ENCODE measurements at places on chromosomes 12 and 14.
A peak's percentile ranks its signal among the peaks of the same experiment; 100 is the strongest.

DNA sequence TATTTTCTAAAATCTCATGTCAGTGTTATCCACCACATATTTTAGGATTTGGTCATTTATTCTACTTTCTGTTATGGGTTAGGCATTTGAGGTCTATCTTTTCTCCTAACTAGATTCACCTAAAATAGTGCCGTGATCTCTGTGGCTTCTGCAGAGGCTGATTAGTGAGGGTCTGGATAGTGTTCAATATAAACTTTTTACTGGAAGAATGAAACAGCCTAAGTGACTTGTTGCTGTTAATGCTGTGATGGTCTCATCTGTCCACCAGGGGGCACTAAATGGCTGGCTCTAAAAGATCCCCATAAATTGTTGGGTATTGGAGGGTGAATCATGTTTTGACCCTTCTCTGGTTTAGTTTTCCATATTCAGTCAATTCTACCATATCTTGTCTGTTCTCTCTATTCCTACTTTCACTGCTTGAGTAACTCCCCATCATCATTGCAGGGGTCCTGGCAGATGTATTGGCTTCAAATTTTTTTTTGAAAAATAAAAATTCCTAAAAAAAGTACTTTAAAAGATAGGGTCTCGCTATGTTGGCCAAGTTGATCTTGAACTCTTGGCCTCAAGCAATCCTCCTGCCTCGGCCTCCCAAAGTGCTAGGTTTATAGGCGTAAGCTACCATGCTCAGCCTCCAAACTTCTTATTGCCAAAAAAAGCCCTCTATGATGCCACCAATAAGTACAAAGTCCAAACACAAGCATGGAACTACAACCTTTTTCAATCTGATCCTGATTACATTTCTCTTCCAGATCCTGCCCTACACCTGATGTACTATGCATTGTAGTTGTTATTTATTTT, 6.9 kb downstream of the PABPN1 start:
- DNase-seq = peak; percentile 57

GRCh38 chr14:104443391-104444158, 136.0 kb upstream of the C14orf180 start:
- DNase-seq = no peak

DNA sequence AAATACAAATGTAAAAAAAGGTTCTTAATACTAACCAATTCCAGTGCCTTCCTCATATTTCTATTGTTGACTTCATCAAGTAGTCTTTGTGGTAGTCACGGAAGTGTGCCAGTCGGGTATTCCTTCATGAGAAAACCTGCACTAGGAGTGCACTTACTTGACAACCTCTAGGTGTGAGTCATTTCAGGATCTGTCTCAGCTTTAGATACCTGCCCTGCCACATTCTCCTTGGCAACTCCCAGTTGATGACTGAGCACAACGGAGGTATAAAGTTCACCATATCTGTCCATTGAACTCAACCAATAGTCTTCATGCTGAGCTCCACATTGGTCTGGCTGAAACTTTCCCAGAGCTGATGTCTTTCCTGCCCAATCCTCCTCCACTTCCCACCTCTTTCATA, 215.7 kb downstream of the SYT10 start:
- DNase-seq = no peak

DNA sequence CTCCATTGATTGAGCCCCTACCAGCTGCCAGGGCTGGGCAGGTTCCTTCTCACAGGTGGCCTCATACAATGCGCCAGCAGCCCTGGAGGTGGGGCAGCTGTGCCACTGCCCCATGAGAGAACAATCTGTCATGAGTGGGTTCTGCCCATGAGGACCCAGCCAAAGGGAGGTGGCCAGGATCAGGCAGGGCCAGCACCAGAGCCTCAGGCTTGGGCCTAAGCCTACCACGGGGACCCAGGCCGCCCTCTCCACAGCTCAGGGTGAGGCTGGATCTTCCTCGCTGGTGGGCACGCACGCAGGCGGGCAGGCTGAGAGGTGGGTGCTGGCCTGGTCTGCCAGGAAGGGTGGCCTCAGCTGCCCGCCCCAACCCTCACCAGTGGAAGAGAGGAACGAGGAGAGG, 110.7 kb downstream of the KIF26A start:
- no peak for DNase-seq

DNA sequence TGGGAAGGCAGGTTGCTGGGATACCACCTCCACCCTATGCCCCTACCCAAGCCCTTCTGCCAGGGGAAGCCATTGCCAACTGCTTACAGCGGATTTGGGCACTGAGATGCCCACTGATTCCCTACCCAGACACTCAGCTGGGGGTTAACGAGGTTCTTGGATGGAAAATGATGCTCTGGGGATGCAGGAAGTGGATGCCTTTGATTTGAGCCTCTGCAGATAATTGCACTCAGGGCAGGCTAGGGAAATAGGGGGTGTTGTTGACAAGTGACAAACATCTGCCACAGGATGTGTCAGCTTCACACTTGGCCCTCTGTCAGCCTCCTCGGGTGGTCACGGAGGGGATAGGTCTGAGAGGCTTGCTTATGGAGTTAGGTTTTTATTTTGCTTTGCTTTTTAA, 57.4 kb downstream of the RPH3A start:
- no peak for DNase-seq

GRCh38 chr12:104605685-104606084, 148.9 kb downstream of the CHST11 start:
- no peak for DNase-seq

DNA sequence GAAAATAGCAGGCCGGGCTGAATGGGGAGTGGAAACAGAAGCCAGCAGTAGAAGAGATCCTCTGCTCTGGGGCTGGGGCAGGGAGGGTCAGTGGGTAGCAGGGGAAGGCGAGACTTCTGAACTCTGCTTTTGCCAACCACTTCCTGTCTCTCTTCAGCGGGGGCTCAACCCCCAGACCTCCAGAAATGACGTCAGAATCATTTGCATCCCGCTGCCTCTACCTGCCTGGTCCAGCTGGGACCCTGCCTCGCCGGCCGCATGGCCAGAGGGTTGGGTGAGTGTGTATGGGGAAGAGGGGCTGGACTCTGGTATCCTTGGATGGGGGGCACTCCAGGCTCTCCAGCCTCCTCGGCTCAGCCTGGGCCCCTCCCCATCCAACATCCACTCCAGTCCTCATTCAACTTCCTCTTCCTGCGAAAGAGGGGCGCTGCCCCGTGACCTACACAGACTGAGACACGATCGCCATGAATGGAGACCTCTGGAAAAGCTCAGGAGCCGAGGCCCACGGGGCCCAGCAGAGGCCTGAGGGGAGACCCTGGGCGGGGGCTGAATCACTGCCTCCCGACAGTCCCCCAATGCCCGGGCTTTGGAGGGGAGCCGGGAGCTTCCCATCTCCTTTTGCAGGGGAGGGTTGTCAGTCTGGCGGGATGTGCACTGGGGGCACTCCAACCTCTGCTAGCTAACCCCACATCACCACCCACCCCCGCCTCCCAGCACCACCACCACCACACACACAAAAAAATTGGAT, 458 bp upstream of the HOXC4 start:
- DNase-seq = no peak

GRCh38 chr14:61719344-61720293, 24.3 kb downstream of the HIF1A start:
- no peak for DNase-seq

GRCh38 chr12:6964605-6965025, 5.8 kb downstream of the PHB2 start:
- no peak for DNase-seq

DNA sequence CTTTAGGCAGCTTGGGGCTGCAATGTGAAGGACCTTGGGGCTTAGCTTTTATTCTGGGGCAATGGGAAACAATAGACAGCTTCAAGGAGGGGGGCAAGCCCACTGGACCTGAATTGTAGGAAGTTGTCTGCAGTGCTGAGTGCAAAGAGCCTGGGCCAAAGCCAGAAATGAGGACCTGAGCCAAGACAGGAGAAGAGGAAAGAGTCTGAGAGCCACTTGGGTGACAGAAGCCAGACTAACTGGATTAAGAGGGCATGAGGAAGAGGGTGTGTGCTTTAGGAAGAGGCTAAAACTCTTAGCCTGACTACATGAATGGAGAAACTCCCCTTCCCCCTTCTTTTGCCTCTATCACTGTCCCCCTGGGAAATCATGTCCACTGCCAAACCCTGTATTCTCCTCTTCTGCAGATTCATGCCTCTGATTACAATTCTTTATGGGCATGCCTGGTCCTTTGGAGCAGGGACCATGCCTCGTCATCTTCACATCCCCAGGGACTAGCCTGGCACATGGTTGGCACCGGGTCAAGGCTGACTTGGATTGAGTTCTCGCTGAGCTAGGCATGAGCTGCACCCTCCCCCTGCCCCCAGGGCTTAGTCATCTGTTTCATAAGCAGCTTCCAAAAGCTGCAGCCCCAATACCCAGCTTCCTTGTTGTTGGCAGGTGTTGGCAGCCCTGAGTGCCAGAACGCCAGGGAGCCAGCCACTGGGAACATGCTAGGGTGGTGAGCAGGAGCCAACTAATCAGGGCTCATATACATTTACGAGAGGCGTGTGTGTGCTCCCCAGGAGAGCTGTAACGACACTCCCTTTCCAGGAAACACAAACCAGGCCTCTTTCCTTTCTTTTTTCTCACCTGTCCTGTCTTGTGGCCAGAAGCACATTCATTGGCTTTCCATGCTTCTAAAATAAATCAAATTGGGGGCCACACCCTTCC, 27.7 kb upstream of the JDP2 start:
- no peak for DNase-seq

GRCh38 chr12:53391724-53392123, 11.7 kb downstream of the SP1 start:
- no peak for DNase-seq

- no peak for DNase-seq
Observed at GRCh38 chr14:74653386-74654138, 41.5 kb upstream of the LTBP2 start.

- DNase-seq = no peak
Observed at GRCh38 chr12:6326316-6327228, 15.3 kb downstream of the TNFRSF1A start.

DNA sequence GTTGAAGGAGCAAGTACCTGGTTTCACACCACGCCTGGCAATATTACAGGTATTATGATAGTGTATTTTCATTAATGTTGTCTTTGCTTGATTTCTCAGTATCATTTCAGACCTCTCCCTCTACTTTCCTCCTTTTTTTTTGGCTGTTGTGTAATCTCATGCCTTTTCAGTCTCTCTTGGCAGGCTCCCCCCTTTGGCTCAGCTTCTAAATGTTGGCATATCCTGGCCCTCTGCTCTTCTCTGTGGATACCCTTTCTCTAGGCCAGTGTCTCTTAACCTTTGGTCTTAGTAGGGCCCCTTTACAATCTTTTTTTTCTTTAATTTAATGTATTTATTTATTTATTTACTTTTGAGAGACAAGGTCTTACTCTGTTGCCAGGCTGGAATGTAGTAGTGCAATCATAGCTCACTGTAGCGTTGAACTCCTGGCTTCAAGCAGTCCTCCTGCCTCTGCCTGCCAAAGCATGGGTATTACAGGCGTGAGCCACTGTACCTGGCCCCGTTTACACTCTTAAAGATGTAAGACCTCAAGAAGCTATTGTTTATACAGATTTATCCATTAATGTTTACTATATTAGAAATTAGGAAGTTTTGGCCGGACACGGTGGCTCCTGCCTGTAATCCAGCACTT, 12.8 kb downstream of the MTHFD1 start:
- DNase-seq = no peak

GRCh38 chr14:69708049-69708448, 58.9 kb upstream of the SRSF5 start:
- DNase-seq = no peak

GRCh38 chr14:60116181-60116580, 24.5 kb downstream of the PCNX4 start:
- DNase-seq = no peak

- no peak for DNase-seq
Observed at GRCh38 chr12:65039301-65039700, 81.8 kb downstream of the WIF1 start.

DNA sequence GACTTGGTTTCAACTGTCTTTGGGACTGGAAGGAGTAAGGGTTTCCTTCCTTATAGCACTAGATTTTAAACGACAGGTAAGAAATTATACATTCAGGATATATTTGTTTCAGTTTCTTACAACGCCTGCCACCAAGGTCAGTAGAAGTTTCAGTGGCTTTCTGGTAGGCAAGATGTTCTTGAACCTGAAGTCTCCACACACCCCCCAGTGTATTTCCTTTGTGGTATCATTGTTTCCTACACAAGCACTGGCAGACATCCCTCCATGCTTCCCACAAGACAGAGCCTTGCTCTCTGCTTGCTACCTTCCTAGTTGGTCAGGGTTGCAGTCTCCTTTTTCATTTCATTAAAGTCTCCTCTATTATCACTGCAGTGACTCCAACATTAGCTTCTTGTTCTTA, 283.1 kb downstream of the FLRT2 start:
- no peak for DNase-seq

- DNase-seq = no peak
Observed at GRCh38 chr12:71947645-71948105, 9.0 kb downstream of the TPH2 start.

DNA sequence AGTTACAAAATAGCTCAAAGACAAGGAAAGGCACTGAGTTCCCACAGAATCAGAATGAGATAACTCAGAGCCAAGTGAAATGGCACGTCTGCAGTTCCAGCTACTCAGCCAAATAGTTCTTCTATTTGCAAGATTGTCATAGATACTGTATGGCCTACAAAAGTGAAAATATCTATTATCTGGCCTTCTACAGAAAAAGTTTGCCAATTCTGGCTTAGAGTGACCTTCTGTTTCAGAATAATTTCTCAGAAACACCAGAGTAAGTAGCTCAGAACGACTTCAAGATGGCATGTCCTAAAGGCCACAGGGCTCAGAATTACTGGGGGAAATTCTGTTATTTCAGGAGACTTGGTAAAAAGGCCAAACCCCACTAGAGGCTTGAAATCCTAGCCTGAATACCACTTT, 10.7 kb upstream of the RTRAF start:
- no peak for DNase-seq

DNA sequence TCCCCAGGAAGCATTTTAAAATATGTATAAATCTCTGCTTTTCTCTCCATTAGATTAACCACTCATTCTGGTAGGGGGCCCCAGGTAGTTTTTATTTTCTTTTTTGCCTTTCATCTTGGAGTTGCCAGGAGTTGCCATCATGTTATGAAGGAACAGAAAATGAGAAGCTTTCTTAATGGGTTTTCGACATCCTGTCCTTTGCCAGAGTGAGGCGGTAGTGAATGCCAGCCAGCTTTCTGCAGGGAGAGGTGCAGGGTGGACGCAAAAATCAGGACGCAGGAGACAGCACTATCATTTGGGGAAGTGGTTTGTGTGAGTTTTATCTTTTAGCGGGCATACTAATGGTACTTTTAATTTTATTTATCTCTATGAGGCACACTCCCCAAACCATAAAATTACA, 1.7 kb downstream of the RASSF8 start:
- DNase-seq = no peak

DNA sequence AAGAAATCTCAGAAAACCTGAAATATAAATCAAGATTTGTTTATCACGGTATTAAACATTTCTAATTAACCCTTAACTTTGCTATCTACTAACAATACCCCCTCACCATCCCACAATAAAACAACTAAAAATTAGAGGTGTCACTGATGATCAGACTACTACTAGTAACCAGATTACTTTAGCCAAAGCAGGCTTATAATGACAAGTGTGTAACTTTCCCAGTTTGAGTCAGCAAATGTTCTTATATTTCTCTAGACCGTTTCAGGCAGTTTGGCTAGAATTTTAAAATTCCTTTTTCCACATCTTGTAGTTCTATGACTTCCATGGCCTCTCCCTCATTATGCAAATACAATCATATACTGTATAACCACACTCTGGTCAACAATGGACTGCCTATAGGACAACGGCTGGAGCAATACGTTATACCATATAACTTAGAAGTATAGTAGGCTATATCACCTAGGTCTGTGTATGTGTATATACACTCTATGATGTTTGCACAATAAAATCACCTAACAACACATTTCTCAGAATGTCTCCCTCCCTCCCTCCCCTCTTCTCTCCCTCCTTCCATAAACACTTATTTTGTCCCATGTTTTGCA, 102.1 kb downstream of the DENND5B start:
- no peak for DNase-seq
